ENCODE measurements at places on chromosomes 6 and 20.

DNA sequence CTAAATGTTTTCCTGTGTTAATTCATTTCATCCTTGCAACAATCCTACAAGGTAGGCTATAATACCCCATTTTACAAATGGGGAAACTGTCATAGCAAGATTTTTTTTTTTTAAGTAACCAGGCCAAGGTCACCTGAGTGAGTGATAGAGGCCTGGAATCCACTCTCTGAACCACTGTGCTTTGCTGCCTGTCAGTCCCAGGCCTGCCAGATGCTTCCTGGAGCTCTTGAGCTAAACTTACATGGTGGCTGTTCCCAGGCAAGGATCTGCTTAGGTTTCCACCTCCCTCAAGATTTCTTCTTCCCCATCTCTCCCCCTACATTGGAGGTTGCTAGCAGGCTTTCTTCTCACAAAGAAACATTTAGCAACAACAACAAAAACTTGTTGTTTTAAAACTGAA lies 32.7 kb upstream of the RNF8 start:
- DNase-seq, result no peak

GRCh38 chr20:62816031-62816883 lies 593 bp upstream of the COL9A3 start:
- no peak for DNase-seq

DNA sequence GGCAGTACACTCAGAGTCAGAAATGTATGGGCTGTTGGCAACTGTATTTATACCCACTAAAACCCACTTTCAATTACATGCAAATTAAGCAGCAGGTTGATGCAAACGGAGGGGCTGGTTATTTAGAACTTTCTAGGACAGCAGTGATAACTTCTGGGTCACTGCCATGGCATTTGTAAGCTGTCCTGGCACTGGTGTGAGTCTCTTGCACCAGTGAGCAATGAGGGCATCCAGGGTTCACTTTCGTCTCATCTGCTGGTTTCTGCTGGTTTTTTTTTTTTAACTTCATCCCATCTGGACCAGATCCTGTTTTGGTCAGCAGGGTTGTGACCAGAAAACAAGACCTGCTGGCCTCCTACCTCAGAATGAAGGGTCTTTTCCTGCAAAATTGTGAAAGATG lies 49.2 kb downstream of the CDH26 start:
- DNase-seq, result no peak

DNA sequence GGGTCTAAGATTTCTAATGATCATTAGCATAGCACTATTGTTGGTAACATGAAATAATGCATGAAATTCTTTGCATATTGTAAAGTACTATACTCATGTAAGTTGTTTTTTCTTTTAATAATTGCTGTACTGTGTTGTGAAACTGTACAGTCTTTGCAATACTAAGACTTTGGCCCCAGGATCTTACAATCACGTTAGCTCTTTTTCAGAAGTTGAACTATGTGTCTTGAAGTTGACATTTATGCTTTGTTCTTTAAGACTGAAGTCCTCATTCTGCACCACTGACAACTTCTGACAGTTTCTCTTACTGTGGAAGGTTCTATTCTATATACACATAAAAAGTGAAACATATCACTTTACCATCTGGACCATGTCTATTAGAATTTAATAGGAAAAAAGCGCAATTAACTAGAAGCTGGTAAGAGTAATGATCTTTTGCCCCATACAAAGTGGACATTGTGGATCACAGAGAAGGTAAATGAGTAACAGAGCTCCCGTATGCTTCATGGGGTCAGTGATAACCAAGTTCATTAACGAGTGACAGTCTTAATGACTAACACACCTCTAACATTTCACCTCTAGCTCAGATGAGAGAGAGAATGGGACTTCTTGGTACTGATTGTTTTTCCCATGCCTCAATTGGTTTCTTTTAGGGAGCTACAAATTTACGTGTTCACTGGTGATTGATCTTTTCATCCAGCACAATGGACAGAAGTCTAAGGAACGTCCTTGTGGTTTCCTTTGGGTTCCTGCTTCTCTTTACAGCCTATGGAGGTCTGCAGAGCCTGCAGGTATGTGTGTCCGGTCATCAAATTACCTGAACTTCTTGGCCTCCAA lies at the start of gene UNC93A:
Gene UNC93A (plus strand): TSS at position 530 of the 837 bp plus-strand sequence. CDS start 175 bp downstream, at position 705.
- DNase-seq, result no peak

DNA sequence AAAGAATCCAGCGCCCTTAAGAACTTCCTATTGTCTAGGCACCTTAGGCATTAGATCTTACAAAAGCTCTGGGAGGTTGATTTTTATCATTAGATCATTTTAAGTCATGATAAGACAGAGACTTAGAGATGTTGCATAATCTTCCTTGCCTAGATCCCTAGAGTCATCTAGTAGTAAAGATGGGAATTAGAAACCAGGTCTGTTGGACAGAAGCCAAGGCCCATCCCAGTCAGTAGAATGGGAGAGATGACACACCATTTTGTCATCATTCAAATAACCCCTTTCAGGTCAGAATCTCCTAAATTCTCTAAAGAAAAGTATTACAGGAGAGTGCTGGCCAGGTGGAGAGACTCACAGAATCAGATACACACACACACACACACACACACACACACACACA lies 579.1 kb downstream of the BMP2 start:
- DNase-seq, result no peak

DNA sequence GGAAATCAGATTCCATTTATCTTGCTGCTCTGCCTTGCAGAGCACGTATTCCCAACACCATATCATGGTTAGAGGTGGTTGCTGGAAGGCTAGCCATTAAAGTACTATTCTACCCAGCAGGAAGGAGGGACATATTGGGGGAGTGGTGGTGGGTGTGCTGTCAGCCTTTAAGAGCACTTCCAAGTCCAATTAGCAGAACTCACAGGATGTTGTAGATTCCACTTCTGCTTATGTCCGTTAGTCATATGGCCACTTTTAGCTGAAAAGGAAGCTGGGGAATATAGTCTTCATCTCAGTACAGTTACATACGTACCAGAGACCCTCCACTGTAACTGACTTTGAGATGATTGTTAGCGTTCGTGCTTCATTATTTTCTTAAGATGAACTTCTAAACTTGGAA lies 94.4 kb downstream of the SAMD3 start:
- no peak for DNase-seq

- no peak for DNase-seq
These were observed 107.9 kb downstream of the RPP40 start for GRCh38 chr6:4895971-4896370.

GRCh38 chr6:32945108-32945760 lies 4.4 kb upstream of the HLA-DMB start:
- DNase-seq, result no peak

DNA sequence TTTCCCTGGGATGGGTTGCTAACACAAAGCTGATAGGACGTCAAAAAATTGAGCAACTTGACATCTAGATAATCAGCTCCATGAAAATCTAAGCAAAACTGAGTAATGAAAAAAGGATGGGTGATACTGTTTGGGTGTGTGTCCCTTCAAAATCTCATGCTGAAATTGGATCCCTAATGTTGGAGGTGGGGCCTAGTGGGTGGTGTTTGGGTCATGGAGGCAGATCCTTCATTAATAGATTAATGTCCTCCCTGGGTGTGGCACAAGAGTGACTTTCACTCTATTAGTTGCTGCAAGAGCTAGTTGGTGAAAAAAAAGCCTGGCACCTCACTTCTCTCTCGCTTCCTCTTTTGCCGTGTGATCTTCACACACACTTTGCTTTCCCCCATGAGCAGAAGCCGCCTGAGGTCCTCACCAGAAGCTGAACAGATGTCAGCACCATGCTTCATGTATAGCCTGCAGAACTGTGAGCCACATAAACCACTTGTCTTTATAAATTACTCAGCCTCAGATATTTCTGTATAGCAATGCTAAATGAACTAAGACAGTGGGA lies 160.9 kb downstream of the FRK start:
- DNase-seq, result no peak

DNA sequence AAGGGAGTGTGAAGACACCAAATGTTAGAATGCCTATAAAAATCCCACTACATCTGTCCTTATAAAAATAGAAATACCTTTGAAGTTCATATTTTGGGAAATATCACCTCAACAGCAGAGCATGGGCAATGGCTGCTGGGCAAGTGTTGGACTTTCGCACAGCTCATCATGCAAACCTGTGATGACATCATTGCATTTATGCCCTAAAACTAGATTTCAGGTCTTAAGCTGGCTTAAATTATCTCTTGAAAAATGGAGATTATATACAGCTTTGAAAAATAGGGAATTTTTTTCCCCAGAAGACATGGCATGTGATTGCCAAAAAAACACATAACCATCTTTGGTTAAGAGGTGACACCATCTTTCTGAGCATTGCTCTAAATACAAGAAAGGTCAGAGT lies 197.8 kb downstream of the UST start:
- DNase-seq, result no peak

GRCh38 chr20:20448881-20449280 lies 81.0 kb downstream of the INSM1 start:
- DNase-seq, result no peak

DNA sequence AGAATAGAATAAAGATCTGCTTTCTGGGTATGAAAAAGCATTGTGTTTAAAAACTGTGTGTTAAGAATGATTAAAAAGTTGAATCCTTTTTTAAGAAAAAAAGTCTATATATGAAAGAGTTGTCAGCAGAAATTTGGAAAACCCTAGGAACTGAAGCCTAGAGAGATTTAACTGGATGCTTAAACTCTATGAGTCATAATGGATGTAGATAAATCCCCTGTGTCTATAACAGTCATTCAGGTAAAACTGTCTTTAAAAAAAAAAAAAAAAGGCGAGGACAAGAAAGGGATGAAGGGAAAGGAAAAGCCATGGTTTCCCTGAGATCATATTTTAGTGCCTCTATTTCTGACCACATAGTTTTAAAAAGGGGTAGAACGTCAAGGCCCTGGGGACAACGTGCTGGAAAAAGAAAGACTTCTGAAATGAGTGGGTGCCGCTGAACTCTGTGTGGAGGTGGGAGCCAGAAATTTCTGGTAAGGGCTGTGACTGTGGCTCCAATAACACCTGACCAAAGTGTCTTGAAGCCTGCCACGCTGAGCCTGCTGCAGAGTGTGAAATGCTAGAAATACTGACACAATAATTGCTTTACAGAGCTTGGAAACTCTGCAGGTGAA lies 302.6 kb upstream of the ARID1B start:
- DNase-seq, result no peak

DNA sequence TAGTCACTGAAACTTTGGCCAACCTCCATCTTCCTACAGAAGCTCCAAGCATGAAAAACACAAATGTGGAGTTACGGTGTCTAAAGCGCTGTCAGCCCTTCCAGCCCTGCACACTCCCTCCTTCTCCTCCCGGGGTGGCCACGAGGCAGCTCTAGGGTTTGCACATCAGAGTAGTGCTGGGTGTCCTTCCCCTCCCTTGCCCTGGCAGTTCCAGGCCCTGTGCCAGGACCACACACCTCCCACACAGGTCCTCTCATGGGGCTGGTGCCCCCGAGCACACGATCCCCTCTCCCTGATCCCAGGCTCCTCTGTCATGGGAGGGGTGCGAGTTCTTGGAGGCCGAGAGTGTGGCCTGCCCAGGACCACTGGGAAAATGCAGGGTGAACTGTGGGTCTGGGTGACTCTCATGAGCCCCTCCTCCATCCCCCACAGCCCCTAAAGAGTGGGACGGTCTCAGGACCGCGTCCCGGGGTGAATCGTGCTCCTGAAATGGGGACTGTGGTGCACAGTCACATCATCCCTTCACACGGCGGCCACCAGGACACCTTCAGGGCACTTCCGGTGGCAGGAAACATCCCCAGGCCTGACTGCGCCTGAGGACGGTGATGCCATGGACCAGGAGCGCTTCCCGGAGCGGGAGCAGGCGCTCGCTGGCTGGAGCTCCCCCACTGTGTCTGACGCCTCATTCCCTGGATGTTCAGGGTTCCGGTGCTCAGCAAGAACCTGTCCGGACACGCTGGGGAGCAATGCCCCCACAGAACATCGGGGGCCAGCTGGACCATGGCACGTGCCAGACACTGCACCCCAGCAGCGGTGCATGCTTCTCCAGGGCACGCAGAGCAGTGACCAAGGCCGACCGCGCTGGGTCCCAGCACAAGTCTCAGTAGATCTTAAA lies 42.8 kb upstream of the SLCO4A1 start:
- no peak for DNase-seq

GRCh38 chr6:160692369-160692959 lies 9.6 kb upstream of the PLG start:
- DNase-seq, result no peak

DNA sequence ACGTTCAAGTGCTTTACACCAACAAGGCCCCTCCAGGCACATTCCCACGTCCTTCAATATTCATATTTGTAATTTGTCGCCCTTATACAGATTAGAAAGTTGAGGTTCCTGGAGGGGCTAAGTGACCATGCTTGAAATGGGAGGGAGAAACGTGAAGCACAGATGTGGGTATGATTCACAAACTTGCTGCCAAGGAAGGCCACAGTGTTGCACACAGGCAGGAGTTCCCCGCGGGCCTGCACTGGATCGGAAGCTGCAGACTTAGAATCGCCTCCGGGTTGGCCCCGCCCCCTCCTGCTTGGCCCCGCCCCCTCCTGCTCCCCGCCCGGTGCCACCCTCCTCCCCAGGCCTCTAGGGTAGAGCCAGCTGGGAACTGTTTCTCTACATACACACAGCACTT lies 58.2 kb upstream of the QKI start:
- no peak for DNase-seq

DNA sequence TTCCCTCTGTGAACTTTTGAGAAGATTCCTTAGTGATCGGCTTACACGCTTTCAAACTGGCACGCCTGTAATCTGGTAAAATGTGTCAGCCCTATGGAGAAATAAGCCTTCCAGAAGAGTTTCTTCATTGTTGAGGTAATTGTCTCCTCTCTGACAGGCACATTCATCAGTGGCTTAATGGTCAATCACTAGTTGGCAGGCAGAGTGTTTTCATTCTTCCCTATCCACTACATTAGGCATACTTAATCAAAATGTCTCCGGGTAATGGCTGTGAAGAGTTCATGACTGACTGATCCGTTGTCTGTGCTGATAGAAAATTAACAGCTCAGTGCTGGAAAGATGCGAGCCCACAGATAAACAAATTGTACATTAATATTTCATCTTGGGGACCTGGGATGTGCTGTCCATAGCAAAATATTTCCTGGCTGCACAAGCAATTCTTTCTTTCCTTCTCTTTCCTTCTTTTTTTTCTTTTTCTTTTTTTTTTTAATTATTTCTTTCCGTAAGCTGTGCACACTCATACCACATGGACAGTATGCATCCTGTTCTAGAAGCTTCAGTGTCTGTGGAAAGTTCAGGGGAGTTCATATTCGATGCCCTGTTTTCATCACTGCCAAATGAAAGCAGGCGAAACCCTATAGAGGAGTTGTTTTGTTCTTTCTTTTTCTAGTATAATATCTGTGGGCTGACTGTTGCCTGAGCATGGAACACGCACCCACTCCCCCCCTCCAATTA lies 31.4 kb downstream of the TSHZ2 start:
- no peak for DNase-seq

GRCh38 chr6:169935348-169935718 lies 183.9 kb downstream of the ERMARD start:
- no peak for DNase-seq

DNA sequence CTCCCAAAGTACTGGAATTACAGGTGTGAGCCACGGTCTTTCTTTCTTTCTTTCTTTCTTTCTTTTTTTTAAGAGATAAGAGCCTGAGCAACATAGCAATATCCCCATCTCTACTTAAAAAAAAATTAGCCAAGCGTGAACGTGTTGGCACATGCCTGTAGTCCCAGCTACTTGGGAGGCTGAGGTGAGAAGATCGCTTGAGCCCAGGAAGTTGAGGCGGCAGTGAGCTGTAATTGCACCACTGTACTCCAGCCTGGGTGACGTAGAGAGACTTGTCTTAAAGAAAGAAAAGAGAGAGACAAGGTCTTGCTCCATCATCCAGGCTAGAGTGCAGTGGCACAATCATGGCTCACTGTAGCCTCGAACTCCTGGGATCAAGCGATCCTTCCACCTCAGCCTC lies 162.0 kb upstream of the MLN start:
- DNase-seq, result no peak

All from stimulated activated CD4-positive, alpha-beta T cell treated with anti-CD3 and anti-CD28 coated beads, Interleukin-12 subunit alpha, Interleukin-12 subunit beta, amount 100 ng/mL, for 4 hours (primary cell).